Activated naive CD4-positive, alpha-beta T cell treated with anti-CD3 and anti-CD28 coated beads, Interleukin-2, amount 50 U/mL, for 16 hours (primary cell): ENCODE measurements at places on chromosomes 6 and 20.

GRCh38 chr6:72275888-72276287, 346.0 kb upstream of the KCNQ5 start:
- DNase-seq: no peak

DNA sequence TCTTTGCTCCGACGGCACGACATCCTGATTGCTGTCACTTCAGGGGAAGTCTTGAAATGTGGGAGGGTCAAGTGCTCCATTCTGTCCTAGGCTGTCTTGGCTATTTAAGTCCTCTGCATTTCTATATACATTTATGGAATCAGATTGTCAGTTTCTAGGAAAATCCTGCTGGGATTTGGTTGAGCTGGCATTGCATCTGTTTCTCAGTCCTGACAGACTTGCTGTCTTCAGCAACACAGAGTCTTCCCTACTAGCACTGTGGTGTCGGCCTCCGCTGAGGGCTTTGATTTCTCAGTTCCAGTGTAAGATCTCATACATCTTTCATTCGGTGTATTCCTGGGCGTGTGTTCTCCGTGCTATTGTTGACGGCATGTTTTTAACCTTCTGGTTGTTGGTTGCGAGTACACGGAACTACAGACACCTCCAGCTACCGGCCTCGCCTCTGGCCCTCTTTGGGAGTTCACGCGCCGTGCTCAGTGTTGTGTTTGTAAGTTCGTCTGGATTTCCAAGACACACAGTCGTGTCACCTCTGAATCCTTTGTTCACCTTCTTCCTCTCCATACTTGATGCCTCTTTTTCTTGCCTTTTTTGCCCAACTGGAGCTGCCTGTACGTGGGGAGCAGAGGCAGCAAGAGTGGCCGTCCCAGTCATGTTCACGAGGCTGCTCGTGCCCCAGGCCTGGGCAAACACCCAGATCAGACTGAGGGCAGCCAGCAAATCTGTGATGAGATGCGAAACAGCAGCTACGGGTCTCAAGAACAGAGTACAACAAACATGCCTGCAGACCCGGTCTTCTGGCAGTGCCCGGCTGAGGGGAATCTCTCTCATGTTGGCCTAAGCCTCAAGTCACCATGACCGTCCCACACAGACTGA, 92.8 kb downstream of the TAF4 start:
- DNase-seq: no peak

DNA sequence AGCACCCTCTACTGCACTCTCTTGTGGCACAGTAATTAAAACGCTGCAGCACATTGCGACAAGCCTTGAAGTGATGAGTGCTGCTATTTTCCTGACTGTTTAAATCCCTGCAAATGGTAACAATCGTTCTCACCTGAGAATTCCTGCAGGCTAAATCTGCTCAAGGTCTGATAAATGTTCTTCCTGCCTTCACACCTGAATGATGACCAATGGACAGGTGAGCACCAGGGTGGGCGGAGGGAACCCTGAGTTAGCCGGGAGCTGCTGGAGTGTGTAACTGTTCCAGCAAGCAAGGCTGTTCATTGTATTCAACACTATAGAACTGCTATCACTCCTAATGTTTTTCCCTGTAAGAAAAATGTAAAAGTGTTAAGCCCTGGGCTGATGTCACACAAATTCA, 4.0 kb downstream of the DACT2 start:
- no peak for DNase-seq

DNA sequence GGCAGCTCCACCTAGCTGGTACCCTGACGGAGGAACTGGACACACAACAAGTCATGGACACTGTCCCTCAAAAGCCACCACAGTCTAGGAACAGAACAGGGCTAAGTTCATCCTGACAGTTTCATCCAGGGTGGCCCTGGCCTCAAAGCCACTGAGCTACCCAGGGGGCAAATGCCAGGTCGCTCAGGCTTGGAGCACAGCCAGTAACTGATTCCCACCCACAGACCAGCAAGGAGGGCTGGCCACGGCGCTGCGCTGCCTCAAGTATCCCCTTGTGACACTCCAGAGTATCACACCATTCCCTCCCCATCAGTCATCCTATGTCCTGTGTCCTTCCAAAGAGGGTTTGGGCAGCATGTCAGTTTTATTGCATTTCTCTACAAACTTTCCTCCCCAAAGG, 72.2 kb downstream of the GINS1 start:
- no peak for DNase-seq

DNA sequence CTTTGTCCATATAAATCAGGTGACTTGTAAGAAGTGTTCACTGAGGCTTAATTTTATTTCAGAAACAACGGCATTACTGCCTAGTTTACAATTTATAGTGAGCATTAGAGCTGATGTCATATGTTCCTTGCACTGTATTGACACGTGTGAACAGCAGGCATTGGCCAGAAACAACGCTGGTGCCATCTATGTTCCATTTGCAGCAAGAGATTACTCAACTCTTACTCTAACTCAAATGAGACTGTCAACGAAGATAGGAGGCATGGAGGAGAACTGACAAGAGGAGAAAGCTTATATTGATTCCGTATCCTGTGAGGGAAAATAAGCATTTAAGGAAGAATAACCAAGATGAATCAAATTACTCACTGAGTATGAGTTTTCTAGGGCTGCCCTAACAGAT, 48.4 kb downstream of the MTFR2 start:
- DNase-seq: no peak
